ENCODE measurements at places on chromosomes 2 and 18.

DNA sequence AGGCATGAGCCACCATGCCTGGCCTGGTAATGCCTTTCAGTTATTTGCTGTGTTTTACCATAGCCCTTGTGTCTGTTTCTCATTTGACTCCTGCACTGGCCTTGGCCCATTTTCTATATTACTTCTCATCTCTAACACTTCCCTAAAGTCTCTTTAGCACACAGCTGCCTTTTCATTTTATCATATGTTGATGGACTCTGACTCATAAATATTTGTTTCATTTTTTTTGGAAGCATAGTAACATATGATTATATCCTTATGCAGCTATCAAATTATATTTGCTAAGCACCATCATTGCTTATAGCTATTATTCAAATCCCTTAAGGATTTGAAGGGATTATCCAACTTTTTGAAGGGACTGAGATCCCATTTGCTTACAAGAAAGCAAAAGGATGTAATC, 320.3 kb downstream of the GPD2 start:
- DNase-seq, result no peak

DNA sequence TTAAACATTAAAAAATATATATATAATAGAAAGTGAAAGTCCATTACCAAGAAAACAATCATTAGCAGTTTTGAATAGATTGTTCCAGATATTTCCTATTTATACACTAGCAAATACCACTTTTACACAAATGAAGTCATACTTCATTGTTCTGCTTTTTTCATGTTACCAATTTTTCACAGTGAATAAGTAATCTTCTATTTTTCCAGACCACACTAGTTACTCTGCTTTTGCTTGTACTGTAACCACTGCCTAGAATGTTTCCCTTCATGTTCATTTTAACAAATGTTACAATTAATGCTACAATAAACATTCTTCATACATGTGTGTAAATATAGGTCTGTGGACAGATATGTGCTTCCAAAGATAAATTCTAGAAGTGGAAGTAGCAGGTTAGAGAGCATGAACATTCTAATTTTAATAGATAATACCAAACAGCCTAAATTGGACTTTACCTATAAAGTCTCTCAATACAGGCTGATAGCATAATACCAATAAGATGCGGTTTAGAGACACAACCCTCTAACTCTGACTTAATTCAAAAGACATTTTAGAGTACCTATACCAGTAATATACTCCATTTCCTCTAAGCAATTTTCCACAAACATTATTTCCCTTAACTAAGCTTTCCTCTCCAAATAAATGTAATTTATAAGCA, 17.0 kb downstream of the ITSN2 start:
- DNase-seq, result no peak

GRCh38 chr2:111143107-111143842, 22.6 kb downstream of the BCL2L11 start:
- no peak for DNase-seq

- DNase-seq, result no peak
These were observed 10.3 kb downstream of the KHK start for GRCh38 chr2:27096748-27097297.

GRCh38 chr2:144270951-144271350, 249.0 kb downstream of the ZEB2 start:
- no peak for DNase-seq

- DNase-seq, result no peak
These were observed 666.0 kb downstream of the DSC3 start for GRCh38 chr18:30376515-30376914.

DNA sequence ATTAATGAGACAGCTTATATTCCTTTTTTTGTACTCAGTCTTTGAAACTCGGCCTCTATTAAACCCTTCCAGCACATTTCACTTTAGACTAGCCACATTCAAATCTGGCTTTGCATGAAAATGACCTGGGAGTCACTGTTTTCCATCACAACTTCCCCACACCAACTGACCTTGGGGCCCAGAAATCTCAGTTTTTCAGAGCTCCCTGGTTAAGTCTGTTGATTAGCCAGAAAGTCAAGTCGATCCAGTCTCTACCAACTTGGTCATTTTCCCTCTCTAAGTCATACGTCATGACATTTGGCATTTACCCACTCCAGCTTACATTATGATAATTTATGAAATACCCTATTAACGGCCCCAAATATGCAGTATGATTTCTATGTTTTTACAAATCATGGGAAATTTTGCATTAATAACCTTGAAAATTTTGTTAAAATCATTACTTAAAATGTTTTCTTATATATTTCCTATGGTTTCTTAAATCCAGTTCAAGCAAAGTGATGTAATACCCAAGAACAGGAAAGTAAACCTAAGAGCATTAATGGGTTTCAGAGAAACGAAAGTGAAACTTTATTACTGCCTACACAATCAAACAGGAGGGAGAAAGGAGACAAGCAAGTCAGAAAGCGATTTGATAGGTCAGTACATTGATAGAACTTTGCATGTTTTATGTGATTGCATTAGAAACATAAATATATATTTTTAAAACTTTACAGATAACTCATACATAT, 77.1 kb downstream of the SPATS2L start:
- DNase-seq, result no peak

DNA sequence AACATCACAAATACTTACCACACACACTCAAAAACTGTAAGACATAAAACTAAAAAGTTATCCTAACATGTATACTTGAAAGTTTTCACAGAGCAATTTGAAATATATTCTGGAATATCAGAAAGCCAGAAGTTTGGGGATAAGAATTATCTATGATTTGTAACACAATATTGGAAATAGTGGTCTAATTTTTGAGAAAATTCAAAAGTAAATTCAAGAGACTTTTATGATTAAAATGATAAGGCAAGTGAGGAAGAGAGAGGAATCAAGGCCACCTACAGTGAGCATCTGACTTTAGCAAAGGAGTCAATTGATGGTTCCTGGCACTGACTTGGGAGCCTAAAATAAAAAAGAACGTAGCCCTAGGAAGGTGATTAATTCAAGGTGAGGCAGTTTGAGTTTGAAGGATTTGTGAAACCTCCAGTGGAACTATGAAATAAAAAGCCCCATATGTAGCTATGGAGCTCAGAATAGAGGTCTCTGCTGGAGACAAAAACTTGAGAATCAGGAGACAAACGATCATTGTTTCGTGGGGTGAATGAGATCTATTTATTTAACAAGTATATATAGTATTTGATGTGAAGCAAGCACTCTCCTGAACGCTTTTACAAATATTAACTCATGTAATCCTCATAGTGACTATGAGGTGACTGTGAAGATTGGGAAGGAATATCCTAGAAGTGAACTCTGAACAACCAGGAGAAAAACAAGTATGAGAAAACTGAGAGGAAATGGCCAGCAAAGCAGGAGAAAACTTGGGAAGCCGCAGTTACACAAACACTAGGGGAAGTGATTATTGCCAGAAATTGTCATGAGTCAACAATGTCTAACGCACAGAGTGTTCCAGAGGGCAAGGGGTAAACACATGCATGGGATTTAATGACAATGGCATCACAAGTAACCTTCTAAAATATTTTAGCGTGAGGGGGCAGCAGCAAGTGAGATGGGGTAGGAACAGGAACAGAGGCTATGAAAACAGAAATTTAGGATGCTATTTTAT, 12.8 kb downstream of the TFPI start:
- no peak for DNase-seq
